ENCODE measurements at places on chromosomes 4 and X.

DNA sequence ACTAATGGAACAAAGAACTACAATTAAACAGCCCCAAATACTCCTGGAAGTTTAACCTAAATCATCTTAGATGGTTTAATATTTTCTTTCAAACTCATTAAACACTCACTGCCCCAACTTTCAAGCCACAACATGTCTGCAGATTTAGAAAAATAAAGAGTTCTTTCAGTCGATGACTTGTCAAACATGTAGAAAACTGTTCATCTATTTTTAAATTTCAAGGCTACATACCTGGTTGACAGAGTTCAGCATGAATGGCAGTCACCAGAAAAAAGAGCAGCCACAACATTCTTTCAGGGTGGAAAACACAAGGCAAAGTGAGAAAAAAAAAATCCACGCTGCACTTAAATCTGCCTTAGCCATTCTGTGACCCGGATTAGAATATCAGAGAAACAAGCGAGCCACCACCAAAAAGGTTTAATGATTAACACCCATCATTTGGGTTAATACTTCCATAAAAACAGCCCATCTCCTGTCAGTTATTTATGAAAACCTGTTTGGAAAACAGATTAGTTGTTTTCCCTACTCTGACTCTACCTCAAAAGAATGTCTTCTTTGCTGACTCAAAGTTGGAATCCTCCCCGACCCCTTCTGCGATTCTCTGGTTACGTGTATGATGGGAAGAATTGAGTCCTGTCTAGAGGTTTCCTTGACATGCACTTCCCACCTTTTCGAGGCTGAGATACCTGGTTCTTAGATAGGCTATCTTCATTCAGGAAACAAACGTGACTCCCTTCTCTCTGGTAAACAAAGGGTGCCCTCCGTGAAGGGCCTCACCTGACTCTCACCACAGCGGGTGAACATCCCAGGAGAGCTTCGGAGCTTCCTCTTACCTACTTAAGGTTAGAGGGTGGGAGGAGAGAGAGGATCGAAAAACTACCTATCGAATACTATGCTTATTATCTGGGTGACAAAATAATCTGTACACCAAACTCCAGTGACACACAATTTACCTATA lies at the start of gene CLTRN:
TSS of gene CLTRN (minus strand) at position 319 of the 958 bp plus-strand sequence. CDS start at position 289, 30 bp downstream.
- no peak for ATAC-seq

DNA sequence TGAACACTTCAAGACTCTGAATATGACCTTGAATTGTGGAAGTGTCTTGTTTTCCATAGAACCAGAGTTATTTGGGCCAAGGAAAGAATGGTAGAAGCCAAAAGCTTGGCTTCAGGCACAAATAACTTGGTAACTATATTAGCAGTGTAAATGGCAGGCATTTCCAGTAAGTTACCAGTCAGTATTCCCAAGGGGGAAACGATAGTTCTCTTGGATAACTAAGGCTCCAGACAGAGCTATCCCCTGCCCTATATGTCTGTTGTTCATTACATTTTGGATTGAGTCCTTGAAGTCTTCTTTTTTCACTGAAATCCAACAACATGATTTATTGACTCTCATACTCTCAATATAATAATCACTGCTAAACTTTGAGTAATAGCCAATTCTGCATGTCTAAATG lies 364.1 kb downstream of the MAGEB5 start:
- no peak for ATAC-seq

DNA sequence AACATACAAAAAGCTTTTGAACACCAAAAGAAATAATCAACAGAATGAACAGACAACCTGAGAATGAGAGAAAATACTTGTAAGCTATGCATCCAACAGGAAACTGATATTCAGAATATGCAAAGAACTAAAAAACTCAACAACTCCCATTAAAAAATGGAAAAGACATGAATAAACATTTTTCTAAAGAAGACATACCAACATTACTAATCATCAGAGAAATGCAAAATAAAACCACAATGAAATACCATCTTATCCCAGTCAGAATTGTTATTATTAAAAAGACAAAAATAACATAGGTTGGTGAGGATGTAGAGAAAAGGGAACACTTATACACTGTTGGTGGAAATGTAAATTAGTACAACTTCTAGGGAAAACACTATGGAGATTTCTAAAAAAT lies 1161.9 kb downstream of the PCDH19 start:
- ATAC-seq: no peak

DNA sequence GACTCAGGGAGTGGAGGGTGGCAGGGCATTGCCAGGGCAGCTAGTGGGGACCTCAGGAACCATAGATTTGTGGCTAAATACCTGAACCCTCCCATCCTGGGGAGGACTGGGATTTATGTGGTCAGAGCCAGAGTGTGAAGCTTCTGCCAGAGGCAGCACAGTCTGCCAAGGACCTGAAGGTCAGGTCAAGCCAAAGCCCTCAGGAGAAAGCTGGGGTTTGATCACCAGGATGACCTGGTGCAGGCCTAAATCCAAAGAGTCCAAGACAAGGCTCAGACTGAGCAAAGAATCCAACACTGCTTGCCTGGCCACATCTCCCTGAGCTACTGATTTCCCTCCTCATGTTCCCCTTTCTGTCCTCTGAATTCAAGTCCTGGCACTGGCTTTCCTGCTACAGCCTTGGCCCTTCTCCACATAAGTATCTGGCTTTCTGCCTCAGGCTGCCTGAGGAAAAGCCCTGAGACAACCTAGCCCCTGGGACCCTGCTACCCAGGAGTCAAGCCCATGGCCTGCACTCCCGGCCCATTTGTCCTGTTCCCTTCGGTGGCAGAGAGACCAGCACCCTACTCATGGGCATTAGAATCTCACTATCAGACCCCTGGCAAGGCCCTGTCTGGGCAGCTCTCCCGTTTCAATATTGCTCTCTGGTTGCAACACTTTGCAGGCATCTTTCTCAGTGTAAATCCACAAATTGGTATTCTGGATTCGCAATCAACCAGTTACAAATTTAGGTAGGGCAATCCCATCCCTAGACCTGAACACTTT lies 39.3 kb upstream of the SLC25A43 start:
- no peak for ATAC-seq

DNA sequence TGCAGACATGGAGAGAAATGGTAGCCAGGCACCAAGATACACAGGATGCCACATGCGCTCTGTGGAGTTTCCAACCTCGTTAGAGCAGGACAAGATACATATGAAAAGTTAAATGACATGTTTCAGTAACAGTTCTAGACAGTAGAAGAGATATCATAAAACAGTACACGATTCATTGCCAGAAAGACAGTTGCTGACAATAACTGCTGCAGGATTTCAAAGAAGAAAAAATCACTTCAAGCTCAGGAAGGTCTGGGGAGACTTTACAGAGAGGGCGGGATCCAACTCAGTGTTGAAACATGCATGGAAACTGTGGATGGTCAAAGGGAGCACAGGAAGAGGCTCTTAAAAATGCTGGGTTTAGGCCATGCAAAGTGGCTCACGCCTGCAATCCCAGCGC lies 31.0 kb downstream of the DCTD start:
- no peak for ATAC-seq

Measured in activated T-helper 17 cell treated with anti-CD3 and anti-CD28 coated beads, Interleukin-2, amount 50 U/mL, for 72 hours (primary cell).